ENCODE measurements at places on chromosomes 1 and 21.

GRCh38 chr1:209513226-209513625 lies 70.3 kb upstream of the CAMK1G start:
- no peak for DNase-seq

GRCh38 chr21:44398499-44398898 lies 45.1 kb downstream of the TRPM2 start:
- DNase-seq = no peak

DNA sequence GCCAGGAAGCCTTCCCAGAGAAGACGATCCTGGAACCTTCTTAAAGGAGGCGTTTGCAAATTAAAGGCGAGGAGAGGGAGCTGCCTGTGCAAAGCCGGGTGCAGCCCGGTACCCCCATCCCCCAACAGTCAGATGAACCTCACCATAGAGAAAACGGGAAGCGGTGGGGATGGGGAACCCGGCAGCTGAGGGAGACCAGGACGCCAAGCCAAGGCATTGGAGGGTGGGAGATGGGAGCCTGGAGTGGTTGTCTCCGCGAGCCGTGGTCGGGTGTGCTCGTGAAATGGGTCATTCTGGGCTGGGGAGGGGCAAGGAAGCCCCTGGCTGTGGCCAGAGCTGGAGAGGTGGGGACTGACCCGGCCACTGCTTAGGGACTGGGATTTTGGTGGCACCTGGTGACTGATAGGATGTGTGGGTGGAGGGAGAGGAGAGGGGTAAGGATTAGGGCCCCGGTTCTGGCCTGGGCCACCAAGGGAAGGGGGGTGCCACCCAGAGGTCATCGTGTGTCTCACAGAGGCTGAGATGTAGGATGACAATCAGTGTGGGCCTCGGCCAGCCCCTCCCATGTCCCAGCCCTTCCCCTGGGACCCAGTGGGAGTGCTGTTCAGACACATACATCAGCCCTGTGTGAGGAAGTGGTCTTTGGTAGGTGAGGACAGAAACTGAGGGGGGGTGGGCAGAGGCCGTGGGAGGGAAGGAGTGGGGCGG lies 676 bp upstream of the PADI2 start:
- no peak for DNase-seq

DNA sequence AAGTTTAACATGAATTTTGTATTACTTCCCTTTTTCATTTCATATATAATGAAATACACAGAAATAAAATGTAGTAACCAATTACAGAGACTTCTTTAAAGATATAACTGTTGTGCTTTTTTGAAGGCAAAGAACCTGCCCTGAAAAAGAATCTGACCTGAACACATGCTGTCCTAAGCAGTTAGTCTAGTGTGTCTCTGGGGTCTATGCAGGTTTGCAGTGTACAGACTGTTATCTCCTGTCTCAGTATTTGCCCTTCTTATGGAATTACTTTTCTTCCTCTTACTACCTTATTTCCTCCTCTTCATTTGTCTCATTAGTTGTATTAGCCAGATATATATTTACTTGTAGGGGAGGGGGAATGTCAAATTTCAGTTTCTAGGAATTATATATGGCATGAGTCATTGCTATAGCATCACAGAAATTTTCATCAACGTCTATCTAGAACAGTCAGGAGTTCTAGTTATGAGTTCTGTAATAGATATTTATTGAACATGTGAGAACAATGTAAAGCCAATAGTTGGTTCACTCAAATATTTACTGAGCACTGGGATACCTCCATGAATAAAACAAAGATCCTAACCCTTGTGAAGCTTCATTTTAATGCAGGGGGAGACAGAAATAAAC lies 28.4 kb upstream of the PLEKHO1 start:
- no peak for DNase-seq

GRCh38 chr1:37294096-37294495 lies 180.3 kb upstream of the ZC3H12A start:
- DNase-seq = no peak

DNA sequence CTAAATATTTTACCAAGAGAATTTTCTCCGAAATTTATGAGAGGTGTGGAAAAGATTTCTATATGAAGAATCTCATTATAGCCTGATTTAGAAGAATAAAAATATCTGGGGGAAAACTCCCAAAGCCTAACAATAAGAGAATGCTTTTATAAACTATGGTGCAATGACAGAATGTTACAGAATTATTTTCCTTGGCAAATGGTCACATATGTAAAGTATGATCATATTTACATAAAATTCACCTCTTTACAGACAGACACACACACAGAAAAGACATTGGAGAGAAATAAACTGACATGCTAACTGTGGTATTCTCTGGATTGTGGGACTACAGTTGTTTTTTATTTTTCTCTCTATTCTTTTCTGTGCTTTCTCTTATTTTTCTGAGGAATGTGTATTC lies 226.3 kb upstream of the USP24 start:
- DNase-seq = no peak

DNA sequence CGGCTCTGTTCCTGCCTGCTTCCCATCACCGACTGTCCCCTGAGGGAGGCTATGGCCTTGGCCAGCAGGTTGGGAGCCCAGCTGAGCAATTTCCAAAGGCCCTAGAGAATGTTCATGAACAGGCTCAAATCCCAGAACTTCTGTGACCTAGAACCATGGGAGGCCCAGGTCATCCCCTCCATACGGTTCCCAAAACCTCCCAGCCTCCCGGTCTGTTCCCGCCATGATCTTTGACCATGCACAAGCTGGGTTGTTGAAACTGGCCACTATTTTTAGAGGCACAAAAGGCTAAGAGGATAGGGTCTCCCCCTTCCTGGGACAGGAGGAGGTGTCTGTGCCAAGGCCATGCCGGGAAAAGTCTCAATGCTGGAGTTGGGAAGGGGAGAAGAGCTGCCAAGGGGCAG lies 27.5 kb downstream of the EPHA2 start:
- DNase-seq = peak; percentile 78

- peak; percentile 60 for DNase-seq
Measured at GRCh38 chr21:45532826-45533360, 9.3 kb downstream of the SLC19A1 start.

DNA sequence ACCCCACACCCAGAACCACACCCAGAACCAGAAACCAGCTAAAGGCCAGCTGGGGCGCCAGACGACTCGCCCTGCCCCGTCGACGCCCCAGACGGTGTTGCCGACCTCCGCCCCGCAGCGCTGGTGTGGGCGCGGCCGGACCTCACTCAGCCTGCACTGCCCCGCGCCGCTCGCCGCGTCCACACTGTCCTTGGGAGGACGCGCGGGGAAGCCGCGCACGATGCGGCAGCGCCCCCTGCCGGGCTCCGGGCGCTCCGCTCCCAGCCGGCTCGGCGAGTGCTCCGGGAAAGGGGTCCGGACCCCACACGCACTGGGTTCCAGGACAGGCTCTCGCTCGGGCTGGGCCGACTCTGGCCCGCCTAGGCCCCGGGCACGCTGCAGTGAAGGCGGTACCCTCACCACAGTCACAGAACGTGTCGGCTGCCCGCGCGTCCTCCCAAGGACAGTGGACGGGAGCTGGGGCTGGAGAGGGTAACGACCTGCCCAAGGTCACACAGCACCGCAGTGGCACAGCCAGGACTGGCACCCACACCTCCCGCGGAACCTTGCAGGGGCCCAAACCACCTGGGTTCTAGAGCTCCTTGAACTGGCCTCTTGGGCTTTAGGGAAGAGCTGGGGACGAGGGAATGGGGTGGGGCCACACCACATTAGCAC lies 90.2 kb downstream of the DMRTA2 start:
- DNase-seq = peak; percentile 72

DNA sequence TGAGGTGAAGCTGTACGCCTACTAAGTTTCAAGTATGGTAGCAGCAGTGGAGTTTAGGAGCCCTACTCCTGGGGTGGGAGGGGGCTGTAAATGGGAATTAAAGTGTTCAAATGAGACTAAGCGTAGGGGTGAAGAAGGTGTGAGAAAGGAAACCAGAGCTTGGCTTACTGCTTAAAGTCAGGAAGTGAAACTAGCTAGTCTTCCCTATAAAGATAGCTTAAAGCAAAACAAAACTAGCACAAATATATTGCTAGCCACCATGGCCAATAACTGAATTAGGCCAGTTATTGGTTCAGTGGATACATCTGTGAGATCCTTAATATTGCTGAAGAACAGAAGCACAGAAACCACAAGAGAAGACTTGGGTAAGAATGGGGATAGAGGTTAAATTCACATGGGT lies 492.2 kb upstream of the PKN2 start:
- no peak for DNase-seq

GRCh38 chr1:85322655-85323054 lies 46.2 kb upstream of the BCL10 start:
- no peak for DNase-seq

- no peak for DNase-seq
Measured at GRCh38 chr21:44946254-44947041, 6.6 kb downstream of the SLX9 start.

GRCh38 chr1:190540366-190540765 lies 62.7 kb upstream of the BRINP3 start:
- DNase-seq = no peak

DNA sequence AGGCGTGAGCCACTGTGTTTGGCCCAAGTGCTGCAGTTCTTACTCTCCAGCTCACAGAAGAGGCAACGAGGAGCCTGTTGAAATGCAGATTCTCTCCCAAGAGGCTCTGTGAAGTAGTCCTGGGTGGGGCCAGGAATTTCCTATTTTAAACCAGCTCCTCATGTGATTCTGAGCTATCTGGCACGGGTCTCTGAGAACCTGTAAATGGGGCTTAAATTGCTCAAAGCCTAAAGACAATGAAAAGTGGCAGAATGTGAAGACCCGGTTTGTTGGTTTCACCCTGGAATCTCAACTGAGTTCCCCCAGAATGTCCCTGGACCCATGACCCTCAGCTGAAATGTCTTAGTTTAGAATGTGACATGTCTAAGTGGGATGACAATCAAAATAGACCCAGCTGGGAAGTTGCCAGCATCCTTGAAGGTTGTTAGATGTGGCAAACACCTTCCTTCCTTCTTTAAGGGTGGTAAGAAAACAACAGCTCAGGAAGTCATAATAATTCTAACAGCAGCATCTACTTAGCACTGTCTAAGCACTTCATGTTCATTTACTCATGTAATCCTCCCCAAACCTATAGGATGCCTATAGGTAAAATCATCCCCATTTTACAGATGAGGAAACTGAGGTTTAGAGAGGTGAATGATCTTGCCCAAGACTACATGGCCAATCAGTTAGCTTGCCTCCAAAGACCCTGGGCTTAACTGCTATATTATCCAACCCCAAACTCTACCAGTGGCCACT lies 20.9 kb upstream of the ATP5PO start:
- DNase-seq = no peak

- no peak for DNase-seq
Measured at GRCh38 chr1:33710967-33711366, 152.9 kb upstream of the HMGB4 start.

All from right cardiac atrium (tissue), 5 donors.